Renal pelvis (tissue), 12 donors: ENCODE measurements at places on chromosomes 3 and 15. TPM values are rescaled to one million over a fixed set of nuclear protein-coding genes. Genes with fewer than 3 reads are reported as not detected.

- DNase-seq: no peak
These were observed 107.5 kb downstream of the RASA2 start for GRCh38 chr3:141594357-141594756.

DNA sequence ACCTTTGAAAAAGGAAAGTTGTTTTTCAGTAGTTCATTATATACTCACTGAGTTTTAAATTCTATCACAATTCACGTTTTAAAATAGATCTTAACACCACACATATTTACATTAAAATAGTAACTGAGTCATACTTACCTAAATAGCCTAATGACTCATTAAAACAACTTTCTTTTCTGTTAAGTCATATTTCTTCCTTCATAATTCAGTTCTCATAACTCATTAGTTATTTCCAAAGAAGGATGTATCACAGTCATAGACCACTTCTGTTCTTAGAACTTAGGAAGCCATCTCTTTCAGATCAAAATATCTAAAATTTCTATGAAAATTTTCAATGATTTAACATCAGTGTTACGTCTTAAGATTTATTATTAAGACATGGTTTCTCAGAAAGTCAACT, 885.9 kb downstream of the FHIT start:
- no peak for DNase-seq

- no peak for DNase-seq
These were observed 213.1 kb downstream of the FOXP1 start for GRCh38 chr3:71370467-71370866.

- DNase-seq: no peak
These were observed 5.0 kb upstream of the CAND2 start for GRCh38 chr3:12791430-12791829.

DNA sequence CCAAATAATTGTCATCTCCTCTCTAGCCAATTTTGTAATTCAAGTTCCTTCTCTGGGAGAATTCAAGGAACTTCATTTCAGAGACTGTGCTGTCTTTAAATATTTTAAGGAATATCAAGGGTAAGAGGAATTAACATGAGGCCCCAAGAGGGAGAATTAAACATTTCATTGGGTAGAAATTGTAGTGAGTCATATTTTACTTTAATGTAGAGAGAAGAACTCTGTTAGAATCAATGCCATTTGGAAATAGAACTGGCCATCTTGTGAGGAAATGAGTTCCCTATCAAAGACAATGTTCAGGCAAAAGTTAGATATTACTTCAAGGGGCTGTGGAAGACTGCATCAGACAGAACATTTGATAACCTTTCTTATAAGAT, 43.5 kb upstream of the TP63 start:
- no peak for DNase-seq

GRCh38 chr15:49424954-49425353, 1.9 kb downstream of the FGF7 start:
- no peak for DNase-seq

GRCh38 chr3:62073038-62073437, 300.3 kb downstream of the FEZF2 start:
- DNase-seq: no peak

GRCh38 chr3:67719333-67719732, 64.9 kb upstream of the SUCLG2 start:
- DNase-seq: no peak

GRCh38 chr15:77615472-77615871, 17.2 kb downstream of the LINGO1 start:
- DNase-seq: no peak

GRCh38 chr3:17643691-17644090, 98.7 kb downstream of the TBC1D5 start:
- DNase-seq: no peak

GRCh38 chr3:186382217-186382885, 20.3 kb upstream of the DGKG start:
- DNase-seq: no peak

GRCh38 chr3:41898631-41899030, 63.3 kb downstream of the ULK4 start:
- DNase-seq: no peak

- DNase-seq: no peak
These were observed 11.2 kb downstream of the SEC13 start for GRCh38 chr3:10309736-10310135.

- no peak for DNase-seq
These were observed 95.0 kb upstream of the ICE2 start for GRCh38 chr15:60573936-60574335.

GRCh38 chr3:28994161-28994905, 286.5 kb upstream of the RBMS3 start:
- no peak for DNase-seq

The CLDN16 gene
- polyA plus RNA-seq: 29.3 TPM

The GCNT3 gene
- polyA plus RNA-seq: 1.1 TPM

The QRICH1 gene
- polyA plus RNA-seq: 82.2 TPM

The CCR1 gene
- polyA plus RNA-seq: 1.9 TPM

The RLBP1 gene
- not detected for polyA plus RNA-seq

The GOLGA8J gene
- 0.63 TPM for polyA plus RNA-seq

The SLC2A2 gene
- 20.9 TPM for polyA plus RNA-seq

The FRMD5 gene
- 1.1 TPM for polyA plus RNA-seq

The WDR72 gene
- polyA plus RNA-seq: 65.9 TPM
